ENCODE measurements at places on chromosomes 6 and 20.
A peak's percentile ranks its signal among the peaks of the same experiment; 100 is the strongest.

- DNase-seq = no peak
Measured at GRCh38 chr6:34189806-34190503, 44.1 kb upstream of the GRM4 start.

DNA sequence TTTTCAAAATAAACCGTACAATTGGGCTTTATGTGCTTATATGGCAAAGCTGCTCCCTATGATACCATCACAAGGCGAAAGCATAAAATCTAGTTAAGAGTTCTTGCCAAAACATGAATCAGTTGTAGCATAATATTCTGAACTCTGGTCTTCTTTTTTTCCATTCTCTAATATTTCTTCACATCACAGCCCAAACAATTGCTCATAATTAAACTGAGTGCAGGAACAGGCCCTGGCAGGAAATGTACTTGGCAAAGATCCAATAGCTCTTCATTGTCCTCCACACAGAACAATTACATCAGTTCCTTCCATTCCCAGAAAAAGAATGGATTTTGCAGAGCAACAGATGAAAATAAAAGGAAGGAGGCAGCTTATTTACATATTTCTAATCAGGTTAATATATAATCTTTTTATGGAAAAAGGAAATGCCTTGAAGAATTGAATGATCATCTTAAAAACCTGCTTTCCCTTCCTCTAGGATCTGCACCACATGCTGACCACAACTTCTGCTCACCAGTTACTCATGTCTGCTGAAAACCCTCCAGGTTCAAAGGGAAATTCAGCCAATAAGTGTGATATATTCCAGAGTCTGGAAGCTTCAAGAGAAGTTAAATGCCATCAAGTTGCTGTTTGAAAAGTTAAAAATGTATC, 123.3 kb upstream of the COL21A1 start:
- DNase-seq = no peak

GRCh38 chr6:116714761-116715160, 33.8 kb downstream of the KPNA5 start:
- no peak for DNase-seq

- no peak for DNase-seq
Measured at GRCh38 chr6:157285422-157285779, 37.9 kb downstream of the TMEM242 start.

- DNase-seq = no peak
Measured at GRCh38 chr6:10458287-10458686, 43.4 kb upstream of the TFAP2A start.

DNA sequence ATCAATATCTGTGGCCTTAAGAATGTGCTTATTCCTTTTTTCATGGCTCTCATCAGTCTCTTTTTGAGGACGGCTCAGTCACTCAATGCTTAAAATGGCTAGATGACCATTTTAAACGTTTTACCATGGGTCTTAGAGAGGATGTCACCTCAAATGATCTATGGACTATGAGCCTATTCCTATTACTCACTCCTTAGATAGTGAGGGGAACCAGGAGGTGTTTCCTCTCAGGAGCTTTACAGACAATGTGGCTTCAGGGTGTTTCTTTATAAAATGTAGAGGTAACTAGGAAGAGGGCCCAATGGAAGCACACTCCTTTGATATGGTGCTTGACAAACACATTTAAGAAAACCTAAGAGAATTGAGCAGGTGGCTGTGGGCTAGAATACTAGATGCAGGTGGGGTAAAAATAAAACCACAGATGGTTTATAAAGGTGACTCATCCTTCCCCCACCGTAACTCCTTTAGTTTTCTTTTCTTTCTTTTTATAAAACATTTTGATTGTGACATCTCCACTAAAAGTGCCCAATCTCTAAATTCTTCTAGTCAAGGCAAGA, 1.5 kb upstream of the TMEM200A start:
- DNase-seq = no peak

- DNase-seq = no peak
Measured at GRCh38 chr20:36645998-36646397, at the start of gene SLA2. TSS of gene SLA2 (minus strand) at chr20:36646196. CDS start at chr20:36641335, 4,861 bp downstream.

- DNase-seq = no peak
Measured at GRCh38 chr6:136477548-136477947, 72.7 kb downstream of the MAP7 start.

DNA sequence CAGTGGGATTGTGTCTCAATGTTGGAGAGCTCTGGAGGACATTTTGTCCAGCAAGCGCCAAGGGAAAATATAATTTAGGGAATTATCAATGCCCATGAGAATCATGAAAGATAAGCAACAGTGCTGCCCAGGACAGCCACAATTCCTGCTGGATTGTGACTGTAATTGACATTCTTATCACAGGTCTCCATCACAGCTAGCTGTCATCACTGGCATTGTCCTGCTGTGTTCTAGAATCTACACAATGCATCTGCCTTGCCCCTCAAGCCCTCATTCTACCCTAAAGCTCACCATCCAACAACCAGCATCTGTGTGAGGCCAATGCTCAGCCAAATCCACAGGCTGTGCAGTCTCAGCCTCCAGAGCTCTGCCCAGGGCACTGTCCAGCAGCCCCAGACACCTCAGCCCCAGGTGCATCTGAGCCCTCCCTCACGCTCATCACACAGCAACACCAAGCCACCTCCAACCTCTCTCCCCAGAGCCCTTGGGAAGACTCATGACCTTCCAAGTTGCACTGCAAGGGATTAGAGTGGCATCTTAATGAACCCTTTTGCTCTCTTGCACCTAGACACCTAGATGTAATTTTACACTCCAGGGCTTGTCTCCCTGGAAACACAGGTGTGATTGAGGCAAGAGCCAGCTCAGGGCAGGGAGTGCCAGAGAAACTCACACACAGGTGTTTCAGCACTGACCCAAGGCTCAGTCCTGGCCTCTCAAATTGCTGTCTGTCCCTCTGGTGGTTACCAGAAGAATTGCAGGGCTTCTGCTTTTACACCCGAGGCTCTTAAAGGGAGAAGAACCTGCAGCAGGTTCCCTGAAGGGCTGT, 85.2 kb upstream of the PHACTR3 start:
- peak; percentile 79 for DNase-seq

DNA sequence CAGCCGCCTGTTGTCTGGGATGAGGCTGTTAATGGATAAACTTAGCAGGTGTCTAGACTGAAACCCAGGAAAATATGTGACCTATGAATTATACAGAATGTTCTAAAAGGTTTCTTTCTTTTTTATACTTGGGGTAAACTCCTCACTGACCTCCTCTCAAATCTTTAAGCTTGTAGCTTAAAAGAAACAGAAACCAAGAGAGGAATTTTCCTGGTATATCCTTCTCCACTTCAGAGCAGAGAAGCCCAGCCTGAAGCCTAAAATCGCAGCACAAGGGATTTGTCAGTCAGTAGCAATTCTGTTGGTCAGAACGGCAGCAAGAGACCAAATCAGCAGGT, 99.4 kb upstream of the RIPOR2 start:
- no peak for DNase-seq

DNA sequence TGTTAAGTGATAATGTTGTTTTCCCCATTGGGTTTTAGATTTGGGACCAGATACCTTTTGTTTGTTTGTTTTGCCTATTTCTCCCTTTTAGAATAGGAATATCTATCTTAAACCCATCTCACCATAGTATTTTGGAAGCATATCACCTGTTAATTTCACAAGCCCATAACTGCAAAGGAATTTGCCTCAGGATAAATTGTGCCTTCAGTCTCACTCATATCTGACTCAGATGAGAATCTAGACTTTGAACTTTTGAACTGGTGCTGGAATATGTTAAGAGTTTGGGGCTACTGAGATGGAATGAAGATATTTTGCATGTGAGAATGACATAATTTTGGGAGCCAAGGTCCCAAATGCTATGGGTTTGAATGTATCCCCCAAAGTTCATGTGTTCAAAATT, 607.4 kb downstream of the HACE1 start:
- no peak for DNase-seq

- DNase-seq = no peak
Measured at GRCh38 chr20:49712646-49712995, 1.1 kb downstream of the B4GALT5 start.

DNA sequence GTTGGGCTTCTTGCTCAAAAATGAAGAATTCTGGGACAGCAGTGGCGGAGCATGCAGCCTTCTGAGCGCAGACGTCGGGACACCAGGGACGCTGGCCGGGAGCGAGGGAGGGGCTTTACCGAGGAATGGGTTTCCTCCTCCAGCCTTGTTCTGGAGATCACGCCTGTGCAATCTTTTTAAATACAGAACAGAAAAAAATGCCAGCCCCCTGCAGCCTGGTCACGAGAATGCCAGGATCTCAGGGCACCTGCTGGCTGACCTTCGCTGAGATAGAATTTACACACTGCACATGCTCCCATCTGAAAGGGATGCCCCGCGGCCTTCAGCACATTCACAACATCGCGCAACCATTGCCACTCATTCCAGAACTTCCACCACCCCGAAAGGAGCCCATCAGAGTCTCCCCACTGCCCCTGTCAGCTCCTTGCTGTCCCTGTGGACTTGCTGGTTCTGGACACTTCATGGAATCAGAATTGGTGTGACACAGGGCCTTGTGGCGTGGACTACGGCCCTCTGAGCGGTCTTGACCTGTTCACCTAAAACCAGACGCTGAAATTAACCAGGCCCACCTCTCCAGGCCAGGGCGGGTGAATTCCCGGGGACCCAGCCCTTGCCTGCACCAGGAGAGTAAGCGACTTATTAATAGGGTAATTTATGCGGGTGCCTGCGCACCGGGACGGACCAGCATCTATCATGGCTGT, 20.6 kb upstream of the BHLHE23 start:
- DNase-seq = no peak

DNA sequence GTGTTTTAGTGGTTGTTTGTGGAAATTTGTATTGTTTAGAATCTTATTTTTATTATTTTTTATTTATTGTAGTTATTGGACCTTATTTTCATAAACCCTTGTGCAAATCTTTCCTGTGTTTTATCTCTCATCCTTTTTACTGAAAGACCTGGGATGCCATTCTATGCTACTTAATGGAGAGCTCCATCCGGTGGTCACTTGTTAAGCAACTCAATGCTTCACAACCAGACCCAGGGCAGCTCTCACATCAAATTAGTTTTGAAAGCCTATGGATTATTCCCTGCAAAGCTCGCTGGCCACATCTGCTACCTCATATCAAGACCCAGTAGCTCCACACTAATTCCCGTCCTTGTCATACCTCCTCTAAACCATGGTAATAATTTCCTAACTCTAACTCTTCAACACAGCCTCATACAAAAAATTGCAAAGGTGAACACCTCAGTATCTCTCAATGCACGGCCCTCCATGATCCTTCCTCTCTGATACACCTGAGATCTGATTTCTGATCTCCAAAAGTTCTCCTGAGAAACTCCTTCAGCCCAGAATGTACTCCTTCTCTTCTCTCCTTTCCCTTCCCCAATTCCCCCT, 296.6 kb upstream of the MANEA start:
- DNase-seq = peak; percentile 46

DNA sequence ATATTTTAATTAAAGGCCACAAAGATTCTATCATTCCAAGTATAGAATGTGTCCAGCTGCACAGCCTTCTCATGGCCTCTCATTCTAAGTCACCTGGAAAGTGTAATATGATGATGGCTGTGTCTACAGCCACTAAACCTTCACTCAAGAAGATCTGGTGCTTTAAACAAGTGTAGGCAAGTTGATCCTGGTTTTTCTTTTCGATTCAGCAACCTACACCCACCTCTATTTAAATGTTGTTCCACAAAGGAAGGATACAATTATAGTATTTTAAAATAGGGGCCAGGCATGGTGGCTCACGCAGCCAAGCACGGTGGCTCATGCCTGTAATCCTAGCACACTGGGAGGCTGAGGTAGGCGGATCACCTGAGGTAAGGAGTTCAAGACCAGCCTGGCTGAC, 25.5 kb upstream of the DST start:
- DNase-seq = no peak

- DNase-seq = no peak
Measured at GRCh38 chr6:133977983-133978895, 25.2 kb downstream of the TBPL1 start.

DNA sequence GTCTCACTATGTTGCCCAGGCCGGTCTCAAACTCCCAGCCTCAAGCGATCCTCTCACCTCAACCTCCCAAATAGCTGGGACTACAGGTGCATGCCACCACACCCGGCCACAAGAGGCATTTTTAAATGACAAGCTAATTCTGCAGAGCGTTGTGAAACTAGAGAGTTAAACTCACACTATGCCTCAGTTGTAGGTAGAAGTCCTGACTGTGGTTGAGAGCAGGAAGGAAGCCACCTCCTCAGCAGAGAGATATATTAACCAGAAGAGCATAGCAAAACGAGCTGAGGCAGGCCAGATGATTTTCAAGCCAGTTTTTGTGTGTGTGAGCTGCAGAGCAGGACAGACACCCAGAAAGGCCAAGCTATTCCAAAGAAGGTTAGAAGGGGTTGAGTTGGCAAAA, 150.3 kb downstream of the MBOAT1 start:
- DNase-seq = no peak

GRCh38 chr20:23272176-23273029, 78.2 kb upstream of the NXT1 start:
- no peak for DNase-seq

DNA sequence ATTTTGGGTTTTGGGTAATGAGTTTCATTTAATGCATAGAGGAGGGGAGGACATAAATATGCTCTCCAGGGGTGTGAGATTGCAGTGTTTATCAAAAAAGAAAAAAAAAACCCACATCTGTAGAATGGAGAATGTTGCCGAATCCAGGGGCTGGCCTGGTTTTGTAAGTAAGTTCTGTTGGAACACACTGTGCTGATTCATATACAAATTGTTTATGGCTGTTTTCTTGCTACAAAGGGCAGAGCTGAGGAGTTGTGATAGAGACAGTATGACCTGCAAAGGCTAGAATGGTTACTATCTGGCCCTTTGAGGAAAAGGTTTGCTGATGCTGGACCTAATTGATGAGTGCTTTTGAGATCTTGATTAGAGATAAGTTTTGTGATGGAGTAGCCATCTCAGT, 30.4 kb downstream of the SCAF8 start:
- no peak for DNase-seq

DNA sequence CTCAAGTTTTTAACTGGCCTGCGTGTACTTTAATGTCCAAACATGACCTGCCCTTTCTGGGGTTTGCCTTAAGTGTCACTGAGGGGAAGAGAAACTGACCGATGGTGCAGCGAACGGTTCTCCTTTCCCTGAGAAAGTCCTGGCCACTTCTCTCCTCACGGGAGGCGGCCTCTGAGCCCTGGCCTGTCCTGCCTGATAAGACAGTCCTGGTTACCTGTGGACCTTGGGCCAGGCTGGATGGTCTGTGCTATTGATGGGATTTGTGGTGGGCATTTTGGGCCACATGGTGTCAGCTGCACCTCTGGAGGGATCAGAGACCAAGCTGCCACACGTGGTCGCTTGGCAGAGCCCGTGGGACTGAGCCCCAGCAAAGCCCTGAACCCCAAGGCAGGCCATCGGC, 11.6 kb upstream of the NTSR1 start:
- DNase-seq = no peak

GRCh38 chr20:39155971-39156370, 193.8 kb downstream of the DHX35 start:
- no peak for DNase-seq

GRCh38 chr6:117498159-117498558, 15.7 kb downstream of the DCBLD1 start:
- DNase-seq = no peak

GRCh38 chr20:41155261-41155660, 17.9 kb downstream of the PLCG1 start:
- no peak for DNase-seq
